ENCODE measurements at places on chromosomes 2 and 18.

- no peak for DNase-seq
These were observed 157.6 kb downstream of the HAUS1 start for GRCh38 chr18:46261799-46262198.

- DNase-seq, result no peak
These were observed 3.8 kb upstream of the SLC1A4 start for GRCh38 chr2:64985447-64985846.

DNA sequence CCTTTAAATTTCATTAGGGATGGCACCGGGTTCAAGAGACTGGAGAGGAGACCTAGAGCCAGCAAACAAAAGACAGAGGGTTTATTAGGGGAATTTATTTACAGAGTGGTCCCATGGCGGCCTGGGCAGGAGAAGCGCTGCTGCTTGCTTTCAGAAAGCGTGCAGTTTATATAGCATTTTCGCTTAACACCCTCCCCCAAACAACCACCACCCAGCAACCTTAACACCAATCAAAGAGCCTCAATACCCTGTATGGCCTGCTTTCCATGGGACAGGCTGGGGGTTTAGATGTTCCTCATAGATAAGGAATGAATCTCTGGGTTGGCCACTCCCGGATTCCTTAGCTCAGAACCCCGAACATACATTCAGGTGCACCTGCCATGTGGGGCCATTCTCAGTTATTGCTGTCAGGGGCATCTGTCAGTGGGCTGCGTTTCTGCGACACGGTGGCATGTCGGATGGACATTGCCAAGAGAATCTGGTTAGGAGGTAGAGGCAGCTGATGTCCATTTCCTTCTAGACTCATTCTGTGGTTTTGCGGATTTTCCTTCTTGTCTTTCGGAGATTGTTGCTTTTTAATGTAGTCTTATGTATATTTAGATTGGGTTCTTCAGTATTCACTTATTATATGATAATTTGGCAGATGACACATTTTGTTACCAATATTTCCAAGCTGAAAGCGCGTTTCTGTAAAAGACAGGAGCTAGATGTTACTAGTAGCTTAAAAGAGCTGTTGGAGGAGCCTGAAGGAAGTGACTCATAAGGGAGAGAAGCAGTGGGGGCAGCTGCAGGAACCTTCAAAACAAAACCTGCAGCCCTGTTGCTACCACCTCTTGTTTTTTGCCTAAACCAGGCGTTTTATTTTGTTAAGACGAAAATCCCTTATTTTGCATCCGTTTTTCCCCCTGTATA, 7.2 kb downstream of the AGAP1 start:
- no peak for DNase-seq

- peak; percentile 8 for DNase-seq
These were observed 108.6 kb upstream of the TEKT4 start for GRCh38 chr2:94762600-94762999.

GRCh38 chr2:33221046-33221784, 255.2 kb upstream of the RASGRP3 start:
- no peak for DNase-seq

DNA sequence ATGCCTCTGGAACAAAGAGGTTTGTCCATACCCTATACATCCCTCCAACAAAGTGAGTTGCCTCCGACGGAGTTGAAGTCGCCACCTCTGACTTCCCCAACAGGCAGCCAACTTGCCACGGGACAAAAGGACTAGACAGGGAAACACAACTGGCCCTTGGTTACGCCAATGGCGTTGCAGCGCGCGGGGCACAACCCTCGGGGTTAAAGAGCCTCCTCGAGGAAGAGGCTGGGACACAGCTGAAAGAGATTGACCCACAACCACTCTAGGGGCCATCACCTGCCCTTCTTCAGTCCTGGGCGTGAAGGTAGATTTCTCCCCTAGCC, 545 bp downstream of the GTF3C2 start:
- DNase-seq, result no peak

GRCh38 chr2:40087434-40087833, 308.4 kb upstream of the THUMPD2 start:
- DNase-seq, result no peak

DNA sequence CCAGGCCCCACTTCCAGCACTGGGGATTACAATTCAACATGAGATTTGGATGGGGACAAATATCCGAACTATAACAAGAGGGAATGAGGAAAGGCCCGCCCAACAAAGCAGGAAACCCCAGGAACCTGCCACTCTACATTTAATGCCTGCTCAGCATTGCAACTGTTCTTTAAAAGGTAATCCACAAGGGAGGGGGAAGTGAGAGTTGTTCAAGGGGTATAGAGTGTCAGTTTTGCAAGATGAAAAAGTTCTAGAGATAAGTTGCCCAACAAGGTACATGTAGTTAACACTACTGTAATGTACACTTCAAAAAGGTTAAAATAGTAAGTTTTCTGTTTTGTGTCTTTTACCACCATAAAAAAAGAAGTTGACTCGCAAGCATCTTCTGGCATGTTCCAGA, 137.6 kb downstream of the MBD2 start:
- no peak for DNase-seq

DNA sequence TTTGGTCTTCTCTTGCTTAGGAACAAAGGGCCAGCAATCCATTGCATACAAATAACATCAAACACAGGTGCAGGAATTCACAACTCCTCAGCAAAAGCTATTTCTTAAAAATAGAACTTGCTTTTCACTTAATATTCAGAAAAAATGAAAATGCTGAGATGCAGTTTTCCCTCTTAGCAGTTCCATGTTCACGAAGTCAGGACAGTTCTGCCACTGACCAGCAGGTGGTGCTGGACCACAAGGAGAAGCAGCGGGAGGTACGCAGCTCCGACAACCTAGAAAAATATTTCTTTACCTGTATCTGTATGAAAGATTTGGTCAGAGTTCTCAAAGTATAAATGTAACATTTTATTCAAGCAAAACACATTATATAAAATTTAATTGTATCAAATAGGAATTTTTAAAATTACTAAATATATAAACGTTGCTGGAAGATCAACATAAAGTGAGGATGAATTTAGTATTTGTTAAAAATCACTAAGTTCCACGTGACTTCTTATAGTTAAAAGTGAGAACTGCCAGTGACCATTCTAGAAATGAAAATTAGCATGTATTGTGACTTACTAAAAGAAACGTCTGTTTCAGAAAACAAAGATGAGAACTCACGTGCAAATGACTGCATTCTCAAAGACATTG, 48.8 kb downstream of the ADNP2 start:
- DNase-seq, result peak; percentile 69

- DNase-seq, result no peak
These were observed 4.4 kb upstream of the SEMA4C start for GRCh38 chr2:96874198-96874831.

DNA sequence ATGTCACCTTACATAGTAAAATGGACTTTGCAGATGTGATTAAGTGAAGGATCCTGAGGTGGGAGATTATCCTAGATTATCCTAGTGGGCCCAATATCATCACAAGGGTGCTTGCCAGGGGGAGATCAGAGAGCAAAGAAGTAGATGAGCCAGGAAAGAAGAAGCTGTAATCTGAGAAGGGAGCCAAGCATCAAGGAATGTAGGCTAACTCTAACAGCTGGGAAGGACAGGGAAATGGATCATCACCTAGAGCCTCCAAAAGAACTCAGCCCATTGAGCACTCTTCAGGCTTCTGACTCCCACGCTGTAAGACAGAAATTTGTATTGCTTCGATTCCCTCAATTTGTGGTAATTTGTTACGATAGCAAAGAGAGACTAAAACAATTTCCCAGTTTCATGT, 309.9 kb downstream of the LRP1B start:
- DNase-seq, result no peak

DNA sequence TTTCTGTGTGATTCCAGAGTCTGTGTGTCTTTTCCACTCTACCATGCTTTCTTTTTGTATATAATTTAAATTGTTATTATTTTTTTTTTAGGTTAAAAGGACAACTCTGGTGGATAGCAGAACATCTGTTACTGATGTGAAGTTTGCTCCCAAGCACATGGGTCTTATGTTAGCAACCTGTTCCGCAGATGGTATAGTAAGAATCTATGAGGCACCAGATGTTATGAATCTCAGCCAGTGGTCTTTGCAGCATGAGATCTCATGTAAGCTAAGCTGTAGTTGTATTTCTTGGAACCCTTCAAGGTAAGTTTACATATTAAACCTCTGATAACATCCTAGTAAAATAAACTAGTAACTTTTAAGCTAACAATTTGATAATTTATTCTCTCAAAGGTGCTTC, 15.3 kb downstream of the SEH1L start:
- DNase-seq, result no peak

GRCh38 chr2:138440759-138441158, 60.8 kb upstream of the SPOPL start:
- DNase-seq, result no peak

GRCh38 chr2:9089831-9090230, 86.3 kb upstream of the MBOAT2 start:
- no peak for DNase-seq

DNA sequence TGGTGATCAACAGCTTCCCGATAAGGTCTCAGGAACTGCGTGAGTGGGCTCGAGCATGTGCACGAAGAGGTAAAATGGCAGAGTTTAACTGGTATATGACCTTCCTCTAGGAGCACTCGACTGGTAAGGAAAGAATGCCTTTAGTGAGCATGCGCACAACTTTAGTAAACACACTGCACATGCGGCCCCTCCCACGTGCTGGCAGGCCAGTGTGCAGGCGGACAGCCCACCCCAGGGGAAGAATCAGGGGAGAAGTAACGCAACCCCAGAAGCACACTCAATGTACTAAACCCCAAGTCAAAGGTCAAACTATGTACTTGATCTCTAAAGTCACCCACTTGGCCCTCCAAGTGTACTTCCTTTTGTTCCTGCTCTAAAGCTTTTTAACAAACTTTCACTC, 28.7 kb upstream of the SLC25A52 start:
- no peak for DNase-seq

- DNase-seq, result no peak
These were observed 5.2 kb downstream of the DYSF start for GRCh38 chr2:71458413-71459083.

DNA sequence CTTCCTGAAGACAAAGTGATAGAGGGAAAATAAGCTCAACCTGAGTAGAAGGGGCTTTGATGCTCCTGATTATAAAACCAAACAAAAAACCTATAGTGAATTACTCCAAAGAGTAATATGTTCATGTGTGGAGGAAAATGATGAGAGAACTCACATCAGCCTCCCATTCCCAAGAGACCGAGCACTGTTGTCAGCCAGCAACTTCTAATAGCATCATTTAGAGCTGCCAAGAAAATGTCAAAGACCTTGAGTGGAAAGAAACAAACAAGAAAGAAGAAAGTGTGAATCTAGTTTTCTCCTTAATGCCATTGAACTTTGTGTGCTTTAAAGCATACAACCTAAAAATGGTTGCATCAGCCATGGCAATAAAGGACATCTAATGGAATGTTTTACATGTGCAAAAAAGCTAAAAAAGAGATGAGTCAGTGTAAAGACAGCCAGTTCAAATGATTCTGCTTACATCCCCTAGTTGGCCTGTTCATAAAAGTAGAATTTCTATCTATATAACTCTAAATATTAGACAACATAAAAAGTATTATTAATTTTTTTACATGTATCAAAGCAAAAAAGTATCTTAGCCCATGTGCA, 1066.2 kb downstream of the TDRD15 start:
- DNase-seq, result no peak

DNA sequence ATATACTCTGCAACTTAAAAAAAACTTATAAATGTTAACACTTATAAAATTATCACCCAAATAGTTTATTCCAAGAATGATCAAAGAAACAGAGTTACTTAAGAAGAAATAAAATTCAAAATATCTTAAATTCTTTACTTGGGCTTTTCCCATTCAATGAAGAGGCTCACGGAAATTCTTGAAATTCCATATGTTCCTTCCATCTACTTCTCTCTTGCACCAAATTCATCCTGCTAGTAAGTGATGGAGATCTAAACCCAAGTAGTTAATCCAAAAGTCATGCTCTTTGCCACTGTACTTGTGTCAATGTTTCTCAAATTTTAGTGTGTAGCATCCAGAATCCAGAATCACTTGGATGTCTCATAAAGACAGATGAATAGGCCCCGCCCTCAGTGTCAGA, 465.9 kb downstream of the TXNL1 start:
- DNase-seq, result no peak

- no peak for DNase-seq
These were observed 86.5 kb downstream of the HAUS1 start for GRCh38 chr18:46190667-46191066.

DNA sequence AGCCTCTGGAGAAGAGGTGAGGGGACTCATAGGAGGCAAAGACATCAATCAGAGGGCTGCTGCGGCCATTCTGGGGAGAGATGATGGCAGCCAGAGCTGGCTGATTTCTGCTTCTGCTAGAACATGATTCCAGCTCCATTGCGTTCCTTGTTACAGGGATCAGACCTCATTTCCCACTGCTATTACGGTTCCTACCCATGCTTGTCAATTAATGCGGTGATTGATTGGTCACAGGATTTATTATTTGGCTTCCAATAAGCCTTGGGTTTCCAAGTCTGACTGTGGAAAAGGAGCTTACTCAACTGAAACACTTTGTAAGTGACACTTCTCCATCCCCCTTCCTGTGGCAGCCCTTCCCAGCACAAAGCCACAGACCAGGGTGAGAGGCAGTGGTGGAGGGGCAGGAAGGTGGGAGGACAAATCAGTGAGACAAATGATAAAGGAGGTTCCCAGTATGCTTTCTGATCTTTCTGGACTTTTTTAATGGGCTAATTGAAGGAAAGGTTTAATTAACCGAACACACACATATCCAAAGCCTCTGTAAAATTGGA, 26.8 kb upstream of the CTLA4 start:
- DNase-seq, result peak; percentile 33

All from left kidney (tissue), 8 donors.